ENCODE measurements at places on chromosomes 16 and 17. TPM values are rescaled to one million over a fixed set of nuclear protein-coding genes. Genes with fewer than 3 reads are reported as not detected.

Gene SLFN11
- 202 TPM for total RNA-seq

Gene KRTAP1-1
- not detected for total RNA-seq

Gene IL34
- total RNA-seq, result 0.14 TPM

Gene FN3K
- total RNA-seq, result 3.7 TPM

Gene NDE1
- 73.4 TPM for total RNA-seq

Gene TBX2
- 0.13 TPM for total RNA-seq

Gene ATP1B2
- total RNA-seq, result not detected

Gene CLEC3A
- not detected for total RNA-seq

Gene FBXO39
- total RNA-seq, result 2.9 TPM

Gene HASPIN
- 11.8 TPM for total RNA-seq

Gene CCDC154
- not detected for total RNA-seq

Gene ZNRF1
- 31.4 TPM for total RNA-seq

Gene NPIPA7
- 1.7 TPM for total RNA-seq

Gene TNFSF13
- 2.7 TPM for total RNA-seq

Gene NT5M
- 0.53 TPM for total RNA-seq

Gene MYO15A
- 0.27 TPM for total RNA-seq

Gene CPNE7
- total RNA-seq, result 9.3 TPM

Gene BCL6B
- 109 TPM for total RNA-seq

Gene HEATR9
- total RNA-seq, result not detected

Gene PTGES3L
- 0.27 TPM for total RNA-seq

Gene ABCA6
- 36.3 TPM for total RNA-seq

Gene ADAMTS18
- total RNA-seq, result 14.1 TPM

Gene GPRC5B
- 23.5 TPM for total RNA-seq

Gene CCL8
- not detected for total RNA-seq

Gene KRT25
- total RNA-seq, result not detected

Gene WSCD1
- 53.8 TPM for total RNA-seq

Gene SAMD14
- total RNA-seq, result 3.1 TPM

Gene CA7
- total RNA-seq, result not detected

Gene CCL3
- total RNA-seq, result not detected

Gene SMCR8
- 25.0 TPM for total RNA-seq

Gene PRR35
- total RNA-seq, result 0.07 TPM

Gene ASIC2
- 0.07 TPM for total RNA-seq

Gene TRAF7
- 94.2 TPM for total RNA-seq

Gene CTRB2
- not detected for total RNA-seq

Gene TMEM220
- 1.1 TPM for total RNA-seq
